PC-9 (cell line): ENCODE measurements at places on chromosomes 5 and 9. TPM values are rescaled to one million over a fixed set of nuclear protein-coding genes. Genes with fewer than 3 reads are reported as not detected.

KIF4B gene
- 0.13 TPM in 1 of 2 replicates, not detected in the other for total RNA-seq

SPINK5 gene
- 0.13 TPM in 1 of 2 replicates, not detected in the other for total RNA-seq

ANKRD34B gene
- 0.15 and 0.26 TPM in 2 replicates for total RNA-seq

DNA sequence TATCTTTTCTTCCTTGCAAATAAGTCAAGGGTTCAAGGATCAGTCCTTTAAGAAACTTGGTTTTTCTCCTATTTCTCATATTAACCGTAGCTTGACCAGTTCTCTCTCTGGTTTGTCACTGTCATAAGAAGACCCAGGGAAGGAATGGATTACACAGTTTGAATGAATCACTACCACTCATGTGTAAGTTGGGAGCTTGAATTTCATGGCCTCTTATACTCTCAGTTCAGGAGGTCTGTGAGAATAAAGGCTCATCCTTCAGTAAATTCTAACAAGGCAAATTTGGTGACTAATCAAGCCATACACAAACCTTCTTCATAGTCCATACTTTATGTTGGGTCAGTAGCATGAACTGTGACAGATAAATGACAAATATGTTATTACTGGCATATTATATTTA lies 323.1 kb upstream of the ACTBL2 start:
- DNase-seq, result no peak

GRCh38 chr5:6520201-6520600 lies 71.5 kb downstream of the UBE2QL1 start:
- no peak for DNase-seq

DNA sequence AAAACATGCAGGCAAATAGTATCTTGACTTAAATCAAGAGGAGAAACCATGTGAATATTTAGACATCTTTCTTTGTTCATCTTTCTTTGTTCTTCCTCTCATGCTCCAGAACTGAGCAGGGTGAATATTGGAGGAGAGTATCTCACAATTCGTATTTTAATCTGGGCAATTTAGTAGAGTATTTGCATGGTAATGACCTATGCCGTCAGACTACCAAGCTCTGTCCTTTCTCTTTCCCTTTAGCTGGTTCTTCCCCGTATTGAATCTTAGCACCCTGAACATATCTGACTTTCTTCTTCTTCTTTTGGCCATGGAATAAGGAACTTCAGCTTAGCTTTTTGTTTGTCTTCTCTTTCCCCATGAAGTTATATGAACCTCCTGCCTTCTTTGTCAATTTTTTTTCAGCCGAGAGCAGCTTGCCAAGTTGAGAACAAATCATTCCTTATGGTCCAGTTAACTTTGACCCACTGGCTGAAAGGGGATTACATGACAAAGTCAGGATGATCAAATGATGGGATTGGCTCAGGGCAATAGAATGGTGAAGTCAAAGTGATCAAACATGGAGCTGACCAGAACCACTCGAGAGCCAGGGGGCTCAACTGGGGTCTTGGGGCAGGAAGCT lies 95.8 kb downstream of the DAPK1 start:
- DNase-seq, result no peak

- DNase-seq, result no peak
Observed at GRCh38 chr5:35244171-35244570, 13.9 kb upstream of the PRLR start.

DNA sequence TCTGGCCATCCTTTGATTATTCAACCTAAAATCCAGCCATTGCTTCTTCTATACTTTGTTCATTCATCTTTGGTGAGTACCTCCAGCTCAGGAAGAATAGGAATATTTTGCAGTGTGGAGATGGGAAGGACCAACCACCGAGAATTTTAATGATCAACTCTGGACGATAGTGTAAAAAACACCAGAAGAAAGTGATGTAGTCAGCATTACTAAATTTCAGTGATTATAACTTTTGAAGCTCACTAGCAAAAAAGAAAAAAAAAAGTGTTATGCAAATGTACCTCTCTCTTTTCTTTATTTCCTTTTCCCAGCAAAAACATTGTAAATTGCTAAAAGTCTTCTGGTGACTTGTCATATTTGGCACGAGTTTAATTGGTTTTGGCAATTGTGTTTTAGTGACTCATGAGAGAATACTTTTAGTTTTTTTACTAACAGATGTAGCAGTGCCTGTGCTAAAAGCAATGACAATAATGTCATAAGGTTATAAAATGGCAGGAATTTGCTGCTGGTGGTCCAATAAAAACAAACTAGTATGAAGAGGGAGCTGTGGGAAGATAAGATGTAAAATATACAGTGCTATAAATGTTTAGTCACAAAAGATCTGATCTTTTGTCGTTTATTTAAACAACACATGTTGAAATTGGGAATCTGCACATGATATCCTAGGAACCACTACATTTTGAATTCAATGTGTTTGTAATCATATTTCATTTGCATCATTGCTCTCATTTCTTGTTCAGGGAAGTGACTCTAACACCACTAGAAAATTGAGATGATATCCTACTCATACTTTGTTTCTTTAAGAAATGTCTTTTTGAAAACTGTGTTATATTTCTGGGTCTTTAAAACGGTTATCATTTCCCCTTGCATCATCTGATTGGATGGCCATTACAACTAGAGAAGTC lies 81.3 kb upstream of the ERCC6L2 start:
- DNase-seq, result peak; percentile 64

GRCh38 chr5:82106207-82106606 lies 134.4 kb downstream of the ATG10 start:
- DNase-seq, result no peak

- no peak for DNase-seq
Observed at GRCh38 chr9:114925039-114925438, 5.4 kb downstream of the TNFSF8 start.
